ENCODE measurements at places on chromosomes 12 and 14.
A peak's percentile ranks its signal among the peaks of the same experiment; 100 is the strongest.

- no peak for DNase-seq
These were observed 202.7 kb upstream of the GARIN6 start for GRCh38 chr12:99444859-99445316.

GRCh38 chr14:97524589-97525319 is 727.6 kb downstream of the VRK1 start:
- no peak for DNase-seq

DNA sequence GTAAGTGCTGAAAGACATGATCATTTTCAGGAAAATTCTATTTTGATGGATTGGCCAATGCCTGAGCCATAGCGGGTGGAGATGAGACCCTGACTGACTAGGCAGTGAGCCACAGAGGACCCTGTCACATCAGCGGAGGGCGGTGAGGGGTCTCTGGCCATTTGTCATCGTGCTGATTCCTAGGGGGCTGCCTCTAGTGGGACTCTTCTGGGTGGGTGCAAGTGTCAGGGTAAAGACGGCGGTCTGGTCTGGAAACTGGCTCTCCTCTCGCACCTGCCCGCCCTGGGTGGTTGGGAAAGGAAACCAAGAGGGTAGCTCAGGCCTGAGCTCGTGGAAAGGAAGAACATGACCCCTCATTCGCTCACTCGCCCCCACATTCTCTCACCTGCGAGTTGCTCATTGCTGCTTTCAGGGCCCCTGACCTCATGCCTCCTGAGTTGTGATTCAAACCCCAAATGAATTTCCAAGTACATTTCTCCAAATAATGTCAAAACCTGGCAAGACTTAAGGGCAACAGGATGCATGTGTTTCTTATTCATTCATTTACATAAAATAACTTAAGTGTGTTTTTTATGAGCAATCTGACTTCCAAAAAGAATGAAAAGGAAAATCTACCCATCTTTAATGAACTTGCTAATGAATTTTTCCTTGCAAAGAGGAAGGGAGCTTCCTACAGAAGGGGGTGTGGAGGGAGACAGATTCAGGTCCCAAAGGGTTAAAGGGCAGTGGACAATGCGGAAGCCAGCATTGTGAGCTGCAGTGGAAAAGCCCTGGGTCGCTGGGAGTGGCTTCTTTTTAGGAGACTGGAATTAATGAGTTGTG is 12.8 kb downstream of the MEG3 start:
- DNase-seq = no peak

DNA sequence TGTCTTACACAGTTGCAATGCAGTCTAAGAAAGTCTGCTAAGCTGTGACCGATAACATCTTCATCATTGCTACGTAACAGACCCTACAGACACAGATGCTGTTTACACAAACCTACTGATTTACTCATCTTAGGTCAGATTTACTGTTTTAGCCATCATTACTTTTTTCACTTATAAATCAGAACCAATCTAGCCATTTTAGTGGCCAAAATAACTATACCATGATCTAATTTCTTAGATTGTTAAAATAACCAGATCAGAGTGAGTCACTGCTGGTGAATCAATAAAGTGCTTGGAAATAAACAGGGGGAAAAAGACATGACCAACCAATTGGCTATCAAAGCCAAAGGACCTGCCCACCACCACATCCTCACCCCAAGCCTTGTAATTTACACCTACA is 57.0 kb upstream of the FOXN3 start:
- DNase-seq = peak; percentile 12

DNA sequence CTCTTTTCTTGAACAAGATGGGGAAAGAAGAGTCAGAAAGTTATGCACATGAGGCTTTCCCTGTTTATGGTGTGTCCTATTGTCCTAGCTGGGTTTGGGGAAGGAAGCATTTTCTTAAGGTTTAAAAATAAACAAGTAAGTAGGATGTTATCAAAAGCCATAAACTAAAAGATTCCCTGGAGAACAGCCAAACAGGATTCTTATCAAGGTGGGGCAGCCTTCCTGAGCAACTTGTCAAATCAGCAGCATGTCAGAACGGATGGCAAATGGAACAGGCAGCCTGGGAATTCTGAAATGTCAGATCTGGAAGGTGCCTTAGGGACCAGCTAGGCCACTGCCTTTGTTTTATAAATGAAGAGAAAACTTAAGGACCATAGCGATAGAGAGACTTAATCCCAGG is 152.2 kb upstream of the RGS6 start:
- DNase-seq = no peak

DNA sequence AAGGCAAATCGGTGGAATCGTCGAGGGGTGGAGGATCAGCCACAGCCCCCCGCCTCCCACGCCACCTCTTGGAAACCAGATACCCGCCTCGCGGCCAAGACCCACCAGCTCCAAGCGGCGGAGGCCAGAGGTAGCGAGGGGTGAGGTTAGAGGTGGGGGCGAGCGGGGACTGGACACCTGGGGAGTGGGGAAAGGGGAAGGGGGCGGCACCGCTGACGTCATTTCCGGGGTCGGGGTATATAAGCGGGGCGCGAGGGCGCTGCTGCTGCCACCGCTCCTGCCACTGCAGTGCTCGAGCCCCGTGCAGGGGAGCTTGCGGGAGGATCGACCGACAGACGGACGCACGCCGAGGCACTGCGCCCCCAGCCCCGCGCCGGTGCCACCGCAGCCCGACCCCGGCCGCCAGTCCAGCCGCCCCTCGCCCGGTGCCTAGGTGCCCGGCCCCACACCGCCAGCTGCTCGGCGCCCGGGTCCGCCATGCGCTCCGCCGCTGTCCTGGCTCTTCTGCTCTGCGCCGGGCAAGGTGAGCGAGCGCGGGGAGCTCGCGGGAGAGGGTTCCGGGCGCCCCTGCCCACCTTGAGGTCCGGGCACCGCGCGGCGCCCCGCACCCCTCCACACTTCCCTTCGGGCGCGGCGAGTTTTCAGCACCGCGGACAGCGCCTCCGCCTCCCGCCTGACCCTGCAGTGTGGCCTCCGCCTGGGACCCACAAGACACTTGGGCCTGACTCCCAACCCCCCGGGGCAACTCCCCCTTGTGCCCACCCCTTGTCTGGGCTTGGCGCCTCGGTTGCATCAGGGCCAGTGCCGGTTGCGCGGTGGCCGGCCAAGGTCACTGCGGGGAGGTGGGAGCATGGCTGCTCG is at the start of gene CHGA:
TSS of gene CHGA (plus strand) at position 268 of the 861 bp plus-strand sequence. CDS start at position 478, 210 bp downstream.
- DNase-seq = no peak

DNA sequence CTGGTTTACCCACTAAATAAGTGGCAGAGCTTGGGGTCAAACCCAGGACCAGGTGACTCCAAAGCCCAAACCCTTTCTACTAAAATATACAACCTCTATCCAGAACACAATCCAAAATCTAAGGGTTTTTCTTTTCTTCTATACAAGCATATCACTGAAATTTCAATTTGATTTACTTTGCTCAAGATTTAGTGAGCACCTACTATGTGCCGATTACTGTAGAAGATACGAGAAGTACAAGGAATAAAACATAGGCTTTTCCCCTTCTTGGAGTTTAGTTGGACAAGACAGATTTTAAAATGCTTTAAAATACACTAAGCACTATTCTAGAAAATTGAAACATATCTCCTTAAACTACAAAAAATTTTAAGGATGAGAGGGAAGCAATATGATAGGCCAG is 2.8 kb downstream of the L3HYPDH start:
- DNase-seq = no peak

GRCh38 chr12:26286186-26286585 is 90.8 kb downstream of the SSPN start:
- no peak for DNase-seq

DNA sequence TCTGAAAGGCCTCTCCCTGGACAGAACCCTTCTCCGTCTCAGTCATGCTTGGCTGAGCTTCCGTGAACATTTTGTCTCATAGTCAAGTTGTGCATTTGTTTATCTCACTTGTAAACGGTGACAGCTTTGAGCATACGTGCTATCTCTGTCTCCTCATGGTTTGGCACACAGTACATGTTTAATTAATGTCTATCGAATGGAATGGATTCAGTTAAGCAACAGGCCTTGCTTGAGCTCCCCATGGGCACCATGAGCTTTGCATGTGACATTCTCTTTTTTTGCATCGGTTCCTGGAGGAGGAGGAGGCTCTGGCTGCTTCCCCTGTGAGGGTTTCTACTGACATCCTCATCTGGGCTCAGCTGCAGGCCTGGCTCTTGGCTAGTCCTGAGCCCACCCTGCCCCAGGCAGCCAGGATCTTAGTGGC is 80.0 kb downstream of the PRIMA1 start:
- DNase-seq = no peak

DNA sequence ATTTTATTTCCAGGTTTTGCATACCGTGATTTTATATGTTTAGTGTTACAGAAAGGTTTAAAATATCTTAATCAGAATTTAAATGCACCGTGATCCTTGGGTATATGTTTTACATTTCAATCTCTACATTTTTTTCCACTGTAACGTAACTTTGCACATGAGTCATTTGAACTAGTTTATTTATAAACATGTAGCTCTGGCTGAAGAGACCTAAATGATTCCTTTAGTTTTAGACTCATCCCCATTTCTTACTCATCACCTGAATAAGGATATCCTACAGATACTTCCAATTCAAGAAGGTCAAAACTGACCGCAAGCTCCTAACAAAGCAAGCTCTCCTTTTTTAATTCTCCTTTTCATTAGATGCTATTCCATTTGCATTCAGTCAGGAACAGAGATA is 42.7 kb upstream of the SLC6A15 start:
- no peak for DNase-seq

DNA sequence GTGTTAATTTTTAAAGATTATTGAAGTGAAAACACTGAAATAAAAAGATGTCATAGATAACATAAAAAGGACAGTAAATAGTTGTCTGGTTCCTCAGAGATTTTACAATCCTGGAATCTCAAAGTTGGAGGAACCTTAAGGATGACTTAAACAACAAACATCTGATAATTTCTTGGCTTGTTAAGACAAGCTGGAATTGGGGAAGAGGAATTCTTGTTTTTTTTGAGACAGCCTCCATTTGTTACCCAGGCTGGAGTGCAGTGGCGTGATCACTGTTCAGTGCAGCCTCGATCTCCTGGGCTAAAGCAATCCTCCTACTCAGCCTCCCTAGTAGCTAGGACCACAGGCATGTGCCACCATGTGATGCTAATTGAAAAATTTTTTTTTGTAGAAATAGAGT is 2.3 kb downstream of the ZNF410 start:
- no peak for DNase-seq

DNA sequence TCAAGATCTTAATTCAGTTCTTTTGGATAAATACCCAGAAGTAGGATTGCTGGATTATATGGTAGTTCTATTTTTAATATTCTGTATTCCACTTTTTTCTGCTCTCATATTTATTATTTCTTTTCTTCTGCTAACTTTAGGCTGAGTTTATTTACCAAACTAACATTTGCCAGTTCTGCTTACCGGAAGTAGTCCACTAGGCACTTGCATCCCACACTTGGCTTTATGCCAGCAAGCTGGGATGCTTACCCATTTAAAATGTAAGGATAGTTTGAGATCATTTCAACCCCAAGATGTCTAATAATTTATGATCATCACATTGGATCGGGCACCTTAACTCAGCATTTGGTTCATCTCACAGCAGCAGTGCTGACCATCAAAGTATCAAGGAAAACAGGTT is 96.8 kb downstream of the PIK3C2G start:
- no peak for DNase-seq

Data from skeletal muscle cell (primary cell).